Glomerular endothelial cell (primary cell): ENCODE measurements at places on chromosomes 12 and 14. TPM values are rescaled to one million over a fixed set of nuclear protein-coding genes. Genes with fewer than 3 reads are reported as not detected.

TUBA1A gene
- 1,256 and 1,548 TPM in 2 replicates for total RNA-seq

HOXC4 gene
- total RNA-seq: 0.10 and 0.47 TPM in 2 replicates

AQP5 gene
- total RNA-seq: not detected in 2 replicates

KCNC2 gene
- total RNA-seq: not detected in 2 replicates

SPRYD3 gene
- 27.0 and 32.7 TPM in 2 replicates for total RNA-seq

GYS2 gene
- total RNA-seq: not detected in 2 replicates

IFNG-AS1 gene
- total RNA-seq: not detected in 2 replicates

PTGR2 gene
- 1.9 and 2.8 TPM in 2 replicates for total RNA-seq

PTPRQ gene
- total RNA-seq: not detected in 2 replicates

DCAF5 gene
- total RNA-seq: 20.3 and 37.4 TPM in 2 replicates

GPRC5D gene
- total RNA-seq: not detected in 2 replicates

INHBE gene
- not detected in 2 replicates for total RNA-seq

CKAP4 gene
- 283 and 321 TPM in 2 replicates for total RNA-seq

REM2 gene
- total RNA-seq: not detected in 2 replicates

VDR gene
- 0.10 and 0.18 TPM in 2 replicates for total RNA-seq

KLHL33 gene
- not detected in 2 replicates for total RNA-seq

KCNK10 gene
- total RNA-seq: not detected in 2 replicates

ACOT6 gene
- total RNA-seq: not detected in 2 replicates

CLEC2A gene
- not detected in 2 replicates for total RNA-seq

FERMT2 gene
- total RNA-seq: 84.5 and 101 TPM in 2 replicates

WNT5B gene
- 9.4 and 9.6 TPM in 2 replicates for total RNA-seq

NANOG gene
- total RNA-seq: 0.82 TPM in 1 of 2 replicates, not detected in the other

C12orf60 gene
- 0.24 and 2.1 TPM in 2 replicates for total RNA-seq

ERP27 gene
- total RNA-seq: not detected in 2 replicates

OTOGL gene
- 0.06 and 0.10 TPM in 2 replicates for total RNA-seq

VASH1 gene
- total RNA-seq: 25.1 and 103 TPM in 2 replicates

AQP6 gene
- not detected in 2 replicates for total RNA-seq

DENND5B gene
- 10.7 and 17.2 TPM in 2 replicates for total RNA-seq

FRS2 gene
- 22.2 and 31.2 TPM in 2 replicates for total RNA-seq
